ENCODE measurements at places on chromosomes 4 and X. TPM values are rescaled to one million over a fixed set of nuclear protein-coding genes. Genes with fewer than 3 reads are reported as not detected.

DNA sequence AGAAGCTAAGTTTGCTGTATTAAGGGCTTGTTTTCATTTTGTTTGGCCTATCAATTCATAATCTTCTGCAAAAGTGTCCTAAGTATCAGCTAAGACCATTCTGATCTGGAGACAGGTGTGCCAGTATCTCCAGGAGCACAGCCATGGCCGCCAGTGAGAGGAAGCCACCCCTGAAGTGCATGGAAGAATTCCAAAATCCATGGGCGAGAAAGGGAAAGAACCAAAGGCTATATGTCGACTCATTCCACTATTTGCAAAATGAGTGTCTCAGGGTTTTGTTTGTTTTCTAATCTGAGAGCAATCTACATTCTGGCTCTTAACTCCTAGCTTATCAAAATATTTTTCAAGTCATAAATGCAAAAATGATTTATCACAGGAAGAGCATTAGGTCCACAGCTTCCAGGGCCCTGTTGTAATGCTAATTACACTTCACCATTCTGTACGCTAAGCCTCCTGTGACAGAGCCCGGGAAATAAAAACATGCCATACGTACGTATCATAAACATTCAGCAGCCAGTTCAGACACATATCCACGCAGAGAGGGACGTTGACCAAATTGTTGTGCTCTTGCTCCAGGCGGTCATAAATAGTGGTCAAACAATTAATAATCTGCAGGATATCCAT is 137.3 kb upstream of the FTHL17 start:
- DNase-seq, result no peak

GRCh38 chrX:11768039-11768438 is 10.0 kb downstream of the MSL3 start:
- no peak for DNase-seq

Gene PCDH18
- polyA plus RNA-seq, result 186 TPM

GRCh38 chr4:92182006-92182735 is 121.6 kb upstream of the GRID2 start:
- no peak for DNase-seq

DNA sequence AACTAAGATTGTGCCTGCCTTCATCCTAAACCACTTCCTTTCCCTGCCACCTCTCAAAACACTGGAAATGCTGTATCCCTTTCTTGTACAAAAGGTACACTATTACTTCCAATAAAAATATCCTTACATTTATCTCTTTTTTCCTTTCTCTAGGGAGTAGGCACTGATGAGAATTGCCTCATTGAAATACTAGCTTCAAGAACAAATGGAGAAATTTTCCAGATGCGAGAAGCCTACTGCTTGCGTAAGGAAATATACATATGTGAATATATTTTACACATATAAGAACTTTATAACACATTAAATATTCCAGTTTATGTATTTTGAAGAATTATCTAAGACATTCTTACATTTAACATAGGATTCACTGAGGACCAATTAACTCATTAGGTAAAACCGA is 71.7 kb downstream of the ANXA10 start:
- no peak for DNase-seq

DNA sequence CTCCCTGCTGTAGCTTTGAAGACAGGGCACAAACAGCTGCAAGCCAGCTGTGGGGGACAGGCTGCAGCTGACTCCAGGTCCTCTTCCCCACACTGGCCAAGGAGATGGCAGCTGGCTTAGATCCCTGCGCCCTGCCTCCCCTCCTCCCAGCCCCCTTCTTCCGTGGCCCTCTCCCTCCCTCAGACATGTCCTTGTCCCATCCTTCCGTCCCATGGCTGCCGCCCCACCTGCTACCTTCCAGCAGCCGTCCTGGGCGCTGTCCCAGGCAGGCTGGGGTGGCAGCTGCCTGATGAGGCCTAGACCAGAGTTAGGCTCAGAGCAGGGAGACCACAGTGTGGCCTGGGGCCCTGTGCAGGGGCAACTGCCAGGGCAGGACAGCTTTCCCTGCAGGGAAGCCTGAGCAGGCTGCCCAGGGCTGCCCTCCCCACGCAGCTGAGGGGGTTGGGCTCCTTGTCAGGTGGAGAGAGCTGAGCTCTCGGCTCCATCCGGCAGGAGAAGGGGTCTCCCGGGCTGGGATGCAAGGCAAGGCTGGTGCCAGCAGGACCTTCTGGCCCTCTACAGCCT is 3.3 kb upstream of the BGN start:
- DNase-seq, result no peak

Gene CDKL5
- polyA plus RNA-seq, result 13.6 TPM

DNA sequence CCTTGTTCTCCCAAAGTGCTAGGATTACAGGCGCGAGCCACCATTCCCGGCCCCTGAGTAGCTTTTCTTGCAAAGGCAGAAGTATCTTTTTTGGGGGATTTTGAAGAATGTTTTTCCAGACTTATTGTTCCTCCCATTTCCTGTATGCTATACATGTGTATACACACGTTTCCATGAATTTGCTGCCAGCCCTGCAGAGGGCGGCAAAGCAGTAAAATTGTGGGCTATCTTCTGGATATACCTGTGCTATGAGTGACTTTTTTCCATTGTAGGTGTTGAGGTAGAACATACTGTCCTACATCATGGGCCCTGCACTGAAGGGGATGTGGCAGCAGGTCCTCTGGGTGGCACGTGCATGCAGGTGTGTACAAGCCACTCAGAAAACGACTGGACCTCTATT is 16.9 kb upstream of the MED28 start:
- DNase-seq, result no peak

Gene FAT4
- 30.0 TPM for polyA plus RNA-seq

Gene LONRF3
- polyA plus RNA-seq, result 0.94 TPM

Gene ZCCHC18
- 4.2 TPM for polyA plus RNA-seq

GRCh38 chr4:55817691-55818090 is 1.9 kb upstream of the EXOC1L start:
- DNase-seq, result no peak

GRCh38 chr4:14379183-14379582 is 623.1 kb upstream of the CPEB2 start:
- DNase-seq, result no peak

DNA sequence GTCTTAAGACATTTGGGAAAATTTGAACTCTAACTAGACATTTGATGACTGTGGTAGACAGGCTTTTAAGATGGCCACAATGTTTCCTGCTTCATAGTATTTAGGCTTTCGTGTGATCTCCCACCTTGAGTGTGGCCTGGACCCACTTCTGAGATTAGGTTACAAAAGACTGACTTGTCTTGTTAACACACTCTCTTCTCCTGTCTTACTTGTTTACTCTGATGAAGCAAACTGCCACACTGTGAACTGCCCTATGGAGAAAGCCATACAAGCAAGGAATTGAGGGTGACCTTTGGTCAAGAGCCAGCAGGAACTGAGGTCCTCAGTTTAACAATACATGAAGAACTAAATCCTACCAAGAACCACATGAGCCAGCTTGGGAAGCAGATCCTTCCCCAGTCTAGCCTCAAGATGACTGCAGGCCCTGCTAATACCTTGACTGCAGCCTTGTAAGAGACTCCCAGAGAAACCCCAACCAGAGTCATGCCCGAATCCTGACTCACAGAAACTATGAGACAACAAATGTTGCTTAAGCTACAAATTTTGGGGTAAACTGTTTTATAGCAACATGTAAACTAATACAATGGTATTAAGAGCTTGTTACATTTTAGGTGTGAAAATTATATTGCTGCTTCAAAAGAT is 20.3 kb downstream of the UBA6 start:
- DNase-seq, result no peak

DNA sequence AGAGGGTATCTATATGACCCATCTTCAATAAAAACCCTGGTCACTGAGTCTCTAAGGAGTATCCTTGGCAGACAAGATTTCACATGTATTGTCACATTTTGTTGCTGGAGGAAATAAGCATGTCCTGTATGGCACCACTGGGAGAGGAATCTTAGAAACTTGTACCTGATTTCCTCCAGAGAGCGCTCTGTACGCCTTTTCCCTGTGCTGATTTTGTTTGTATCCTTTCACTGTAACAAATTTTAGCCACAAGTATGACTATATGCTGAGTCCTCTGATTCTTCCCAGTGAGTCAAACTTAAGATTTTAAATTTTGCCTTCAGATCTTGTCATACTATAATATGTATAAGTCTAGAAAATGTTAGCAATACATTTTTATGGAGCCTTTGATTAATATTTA is 102.8 kb downstream of the ITIH6 start:
- DNase-seq, result no peak

- no peak for DNase-seq
Measured at GRCh38 chr4:78510108-78510507, 41.5 kb upstream of the ANXA3 start.

Gene TASL
- 0.38 TPM for polyA plus RNA-seq

Gene ADH1A
- 0.47 TPM for polyA plus RNA-seq

Gene THAP9
- 12.6 TPM for polyA plus RNA-seq

DNA sequence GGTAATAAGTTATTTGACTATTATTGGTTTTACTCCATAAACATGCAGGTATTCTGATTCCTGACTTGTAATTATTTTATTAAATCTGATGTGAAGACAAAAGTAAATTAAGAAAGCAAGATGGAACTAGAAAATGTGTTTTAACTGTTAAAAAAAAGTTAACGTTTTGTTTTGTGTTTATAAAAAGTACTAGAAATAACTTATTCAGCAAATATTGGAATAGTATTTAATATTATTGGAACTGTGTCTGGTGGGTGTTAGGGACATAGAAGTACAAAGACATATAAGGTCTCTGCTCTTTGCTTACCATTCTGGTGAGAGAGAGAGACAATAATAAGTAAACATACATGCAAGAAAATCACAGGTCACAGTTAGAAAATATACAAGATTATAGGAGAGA is 15.7 kb downstream of the TIFA start:
- no peak for DNase-seq

Gene BRS3
- polyA plus RNA-seq, result 0.04 TPM

Gene NAAA
- 19.4 TPM for polyA plus RNA-seq

DNA sequence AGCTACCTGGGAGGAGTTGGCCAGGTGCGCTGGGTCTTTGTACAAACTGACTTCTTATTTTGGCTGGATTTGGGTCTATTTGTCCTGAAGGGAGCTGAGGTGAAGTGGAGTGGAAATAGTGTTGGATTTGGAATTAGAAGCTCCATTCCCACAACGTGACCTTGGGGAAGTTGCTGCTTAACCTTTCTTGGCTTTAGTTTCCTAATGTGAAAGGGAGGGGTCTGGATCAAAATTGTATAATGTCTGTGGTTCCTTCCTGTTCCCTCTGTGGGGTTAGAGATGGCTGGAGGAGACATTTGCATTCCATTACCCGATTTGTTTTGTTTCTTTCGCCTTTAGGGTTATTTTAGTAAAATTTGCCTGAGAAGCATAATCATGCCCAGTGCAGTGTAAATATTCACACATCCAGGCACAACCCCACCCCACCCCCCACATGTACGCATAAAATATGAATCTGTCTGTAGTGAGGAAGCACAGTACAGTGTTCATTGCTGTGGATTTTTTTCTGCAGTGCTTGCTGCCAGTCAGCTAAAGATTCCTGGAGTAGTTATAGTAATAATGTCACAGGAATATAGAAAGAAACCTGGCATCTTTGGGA is 21.5 kb downstream of the JADE1 start:
- DNase-seq, result no peak

Gene ANKRD50
- polyA plus RNA-seq, result 39.5 TPM

DNA sequence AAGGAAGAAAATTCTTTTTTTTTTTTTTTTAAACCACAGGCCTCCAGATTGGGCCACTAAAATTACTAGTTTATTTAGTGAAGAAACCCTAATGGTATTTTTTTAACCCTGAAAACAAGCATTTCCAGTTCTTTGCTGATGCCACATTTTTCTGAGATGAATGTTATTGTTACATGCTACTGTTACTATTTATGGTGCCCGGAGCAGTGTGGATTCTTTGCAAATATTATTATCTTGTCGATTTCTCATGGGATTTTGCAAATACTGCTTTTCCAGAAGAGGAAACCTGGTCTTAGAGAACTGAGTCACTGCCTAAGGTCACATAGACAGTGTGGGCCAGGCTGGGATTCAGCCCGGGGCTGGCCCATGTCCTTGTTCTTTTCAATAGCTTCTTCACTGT is 8.7 kb upstream of the ALAS2 start:
- no peak for DNase-seq

- DNase-seq, result no peak
Measured at GRCh38 chr4:119587796-119588195, 40.8 kb downstream of the PDE5A start.

DNA sequence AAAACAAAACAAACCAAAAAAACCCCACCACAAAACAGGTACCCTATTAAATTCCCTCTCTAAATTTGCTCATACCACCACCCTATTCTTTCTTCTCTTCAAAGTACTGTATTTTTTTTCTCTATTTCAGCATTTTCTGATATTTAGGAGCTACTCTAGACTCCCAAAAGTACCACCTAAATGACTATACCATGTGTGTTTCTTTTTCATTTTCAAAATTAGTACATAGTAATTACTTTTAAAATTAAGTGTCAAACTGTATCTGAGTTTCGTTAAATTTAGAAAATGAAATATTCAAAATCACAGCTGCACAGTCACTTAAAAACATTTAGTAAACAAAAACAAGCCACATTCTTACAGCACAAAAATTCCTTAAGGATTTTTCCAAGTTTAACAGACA is 161.7 kb downstream of the FBXW7 start:
- no peak for DNase-seq

GRCh38 chrX:31323658-31324057 is 251.8 kb upstream of the FTHL17 start:
- DNase-seq, result no peak

Gene RTL3
- not detected for polyA plus RNA-seq

GRCh38 chrX:84873176-84873575 is 130.5 kb upstream of the APOOL start:
- no peak for DNase-seq

DNA sequence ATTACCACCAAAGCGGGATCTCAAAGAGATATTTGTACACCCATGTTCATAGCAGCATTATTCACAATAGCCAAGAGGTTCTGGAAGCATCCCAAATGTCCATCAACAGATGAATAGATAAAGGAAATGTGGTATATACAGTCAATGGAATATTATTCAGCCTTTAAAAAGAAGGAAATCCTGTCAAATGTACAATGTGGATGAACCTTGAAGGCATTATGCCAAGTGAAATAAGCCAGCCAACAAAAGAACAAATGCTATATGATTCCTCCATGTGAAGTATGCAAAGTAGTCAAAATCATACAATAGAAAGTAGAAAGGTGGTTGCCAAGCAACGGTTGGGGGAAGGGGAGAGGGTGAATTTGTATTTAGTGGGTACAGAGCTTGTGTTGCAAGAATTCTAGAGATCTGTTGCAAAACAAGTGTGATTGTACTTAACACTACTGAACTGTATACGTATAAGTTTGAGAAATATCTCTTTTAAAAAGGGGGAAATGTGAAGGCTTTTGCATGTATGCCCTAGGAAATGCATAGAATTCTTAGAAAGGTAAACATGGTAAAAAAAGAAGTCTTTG is 5.0 kb upstream of the ZRSR2 start:
- DNase-seq, result no peak

- DNase-seq, result no peak
Measured at GRCh38 chr4:140666889-140667614, 89.1 kb downstream of the TBC1D9 start.

Data from right renal cortex interstitium (tissue), 3 donors.